ENCODE measurements at places on chromosomes 6 and 20.

DNA sequence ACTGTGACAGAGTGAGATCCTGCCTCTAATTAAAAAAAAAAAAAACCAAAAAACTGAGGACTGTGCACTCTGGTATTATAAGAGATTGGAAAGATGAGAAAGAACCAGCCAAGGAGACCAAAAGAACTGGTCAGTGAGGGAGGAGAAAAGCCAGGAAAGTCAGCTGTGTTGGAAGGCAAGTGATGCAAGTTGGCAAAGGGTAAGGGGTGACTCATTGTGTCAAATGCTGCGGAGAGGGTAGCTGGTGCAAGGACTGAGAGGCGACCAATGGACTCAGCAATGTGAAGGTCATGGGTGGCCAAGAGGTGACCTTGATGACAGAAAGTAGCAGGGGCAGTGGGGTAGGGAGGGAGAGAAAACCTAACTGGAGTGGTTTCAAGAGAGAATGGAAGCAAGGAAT lies 27.4 kb upstream of the LRRN4 start:
- DNase-seq = no peak

DNA sequence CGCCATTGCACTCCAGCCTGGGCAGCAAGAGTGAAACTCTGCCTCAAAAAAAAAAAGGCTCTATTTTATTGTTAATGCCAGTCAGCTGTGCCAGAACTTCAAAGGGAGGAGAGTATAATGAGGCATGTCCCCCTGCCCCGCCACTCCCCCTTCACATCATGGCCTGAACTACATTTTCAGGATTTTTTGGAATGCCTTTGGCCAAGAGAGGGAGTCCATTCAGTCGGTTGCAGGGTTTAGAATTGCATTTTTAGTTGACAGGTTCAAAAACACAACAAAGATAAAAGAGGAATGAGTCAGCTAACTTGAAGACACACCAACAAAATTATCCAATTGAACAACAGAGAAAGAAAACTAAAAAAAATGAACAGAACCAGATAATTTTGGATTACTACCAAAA lies 59.1 kb downstream of the CEP43 start:
- no peak for DNase-seq

DNA sequence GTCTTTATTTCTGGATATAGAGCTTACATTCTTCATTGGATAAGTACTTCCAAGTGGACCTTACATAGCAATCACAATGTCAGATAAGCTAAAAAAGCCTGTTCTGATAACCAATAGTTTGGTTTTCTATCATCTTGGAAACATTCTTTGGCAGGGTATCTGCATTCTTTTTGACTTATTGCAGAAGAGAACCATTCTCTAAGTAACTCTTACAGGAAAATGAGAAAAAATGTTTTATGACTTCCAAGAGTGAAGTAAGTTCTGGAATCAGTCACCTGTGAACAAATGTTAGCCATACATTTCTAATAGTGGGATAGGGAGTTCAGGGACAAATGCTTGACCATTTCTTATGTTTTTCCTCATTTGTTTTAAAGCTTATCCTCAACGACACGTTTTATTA lies 564.0 kb downstream of the CD109 start:
- no peak for DNase-seq

- no peak for DNase-seq
These were observed 109.6 kb upstream of the RREB1 start for GRCh38 chr6:6998194-6998569.

DNA sequence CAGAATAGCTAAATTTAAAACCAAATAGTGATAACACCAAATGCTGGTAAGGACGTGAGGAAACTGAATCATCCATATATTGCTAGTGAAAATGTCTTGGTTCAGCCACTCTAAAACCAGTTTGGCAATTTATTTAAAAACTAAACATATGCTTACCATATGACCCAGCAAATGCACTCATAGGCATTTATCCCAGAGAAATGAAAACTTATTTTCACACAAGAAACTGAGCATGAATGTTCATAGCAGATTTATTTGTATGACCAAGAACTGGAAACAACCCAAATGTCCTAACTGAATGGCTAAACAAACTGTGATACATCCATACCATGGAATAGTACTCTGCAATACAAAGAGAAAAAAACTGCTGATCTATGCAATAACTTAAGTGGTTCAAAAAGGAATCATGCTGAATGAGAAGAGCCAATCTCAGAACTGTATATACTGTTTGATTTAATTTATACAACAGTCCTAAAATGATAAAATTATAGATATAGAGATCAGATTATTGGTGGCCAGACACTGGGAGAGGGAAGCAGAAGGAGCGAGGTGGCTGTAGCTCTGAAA lies 115.6 kb upstream of the ADGRF1 start:
- DNase-seq = no peak

DNA sequence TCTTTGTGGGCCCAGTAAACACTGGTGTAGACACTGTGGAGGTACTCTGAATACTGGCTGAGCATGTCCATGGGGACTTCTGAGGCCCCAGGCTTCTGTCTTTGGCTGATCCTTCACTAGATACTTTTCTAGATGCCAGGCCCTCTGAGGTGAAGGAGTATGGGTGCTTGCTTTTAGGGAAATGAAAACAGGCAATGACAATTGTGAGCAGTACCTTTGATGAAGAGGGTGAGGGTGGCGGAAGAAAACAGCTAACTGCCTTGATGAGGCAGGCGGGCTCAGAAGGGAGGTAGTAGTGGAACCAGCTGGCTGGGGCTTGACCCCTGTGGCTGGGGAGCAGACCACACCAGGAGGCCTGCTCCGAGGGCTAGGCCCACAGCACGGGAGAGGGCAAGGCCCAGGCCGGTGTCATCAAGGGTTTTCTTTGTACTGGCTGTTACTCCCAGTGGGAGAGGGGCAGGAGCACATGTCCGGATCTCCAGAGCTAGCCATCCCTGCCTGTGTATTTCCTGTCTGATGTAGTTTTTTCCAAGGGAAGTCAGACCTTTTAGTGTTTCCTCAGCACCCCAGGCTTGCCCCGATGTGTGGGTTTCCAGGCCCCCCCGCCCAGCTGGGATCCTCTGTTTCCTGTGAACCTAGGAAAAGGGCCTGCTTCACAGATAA lies 3.9 kb downstream of the PLCG1 start:
- DNase-seq = no peak

DNA sequence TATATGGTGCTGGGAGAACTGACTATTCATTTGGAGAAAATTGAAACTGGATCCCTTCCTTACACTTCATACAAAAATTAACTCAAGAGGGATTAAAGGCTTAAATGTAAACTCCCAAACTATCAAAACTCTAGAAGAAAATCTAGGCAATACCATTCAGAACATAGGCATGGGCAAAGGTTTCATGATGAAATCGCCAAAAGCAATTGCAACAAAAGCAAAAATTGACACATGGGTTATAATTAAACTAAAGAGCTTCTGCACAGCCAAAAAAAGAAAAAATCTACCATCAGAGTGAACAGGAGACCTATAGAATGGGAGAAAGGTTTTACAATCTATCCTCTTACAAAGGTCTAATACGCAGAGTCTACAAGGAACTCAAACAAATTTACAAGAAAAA lies 851.3 kb upstream of the MAN1A1 start:
- no peak for DNase-seq

GRCh38 chr6:144186817-144187625 lies 36.7 kb downstream of the STX11 start:
- DNase-seq = no peak

DNA sequence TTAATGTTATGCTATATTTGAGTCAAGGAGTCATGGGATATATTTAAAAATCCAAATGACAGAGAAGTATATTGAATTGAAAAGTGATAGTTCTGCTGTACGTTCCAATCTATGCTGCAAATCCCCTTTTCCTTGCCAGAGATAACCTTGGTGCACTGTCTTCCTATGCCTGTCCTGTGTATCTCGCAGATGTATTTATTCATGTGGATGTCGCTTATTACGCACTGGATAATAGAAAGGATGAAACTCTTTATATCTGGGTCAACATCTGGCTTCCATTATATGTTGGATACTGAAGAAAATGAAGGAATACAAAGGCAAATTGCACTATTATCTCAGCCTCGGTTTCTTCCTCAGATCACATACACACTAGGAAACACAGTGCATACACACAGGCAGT lies 331.3 kb downstream of the BCKDHB start:
- no peak for DNase-seq

- no peak for DNase-seq
These were observed 19.3 kb downstream of the UQCC2 start for GRCh38 chr6:33692078-33692759.

- DNase-seq = no peak
These were observed 916 bp downstream of the PABPC1L start for GRCh38 chr20:44910690-44911262.

GRCh38 chr6:127464881-127465459 lies 5.8 kb upstream of the KIAA0408 start:
- DNase-seq = peak; percentile 47

- DNase-seq = peak; percentile 99
These were observed 14.2 kb downstream of the TRAF3IP2 start for GRCh38 chr6:111591370-111591900.

DNA sequence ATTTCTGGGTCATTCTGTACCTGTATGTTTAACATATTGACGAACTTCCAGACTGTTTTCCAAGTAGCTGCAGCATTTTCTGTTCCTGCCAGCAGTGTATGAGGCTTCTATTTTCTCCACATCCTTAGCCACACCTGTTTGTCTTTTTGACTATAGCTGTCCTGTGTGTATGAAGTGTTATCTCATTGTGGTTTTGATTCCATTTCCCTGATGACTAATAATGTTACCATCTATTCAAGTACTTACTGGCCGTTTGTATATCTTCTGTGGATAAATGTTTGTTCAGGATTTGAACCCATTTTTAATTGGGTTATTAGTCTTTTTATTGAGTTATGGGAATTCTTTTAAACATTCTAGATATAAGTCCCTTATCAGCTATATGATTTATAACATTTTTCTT lies 95.2 kb downstream of the JAG1 start:
- no peak for DNase-seq

DNA sequence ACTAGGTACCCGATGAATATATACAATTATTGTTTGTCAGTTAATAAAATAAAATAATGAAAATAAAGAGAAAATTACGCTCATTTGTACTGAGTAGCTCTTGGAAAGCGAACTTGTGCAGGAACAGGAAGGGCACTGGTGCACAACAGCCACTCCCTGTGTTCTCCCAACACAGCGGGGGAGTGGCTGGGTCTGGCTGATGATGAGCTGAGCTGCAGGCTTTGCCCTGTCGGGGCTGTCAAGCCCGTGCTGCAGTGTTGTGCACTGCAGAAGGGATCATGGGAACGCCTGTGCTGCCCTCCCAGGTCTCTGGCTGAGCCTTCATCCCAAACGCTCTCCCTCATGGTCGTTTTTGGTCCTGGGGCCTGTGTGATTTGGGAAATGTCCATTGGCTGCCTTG lies 131.7 kb upstream of the MAP3K4 start:
- no peak for DNase-seq

DNA sequence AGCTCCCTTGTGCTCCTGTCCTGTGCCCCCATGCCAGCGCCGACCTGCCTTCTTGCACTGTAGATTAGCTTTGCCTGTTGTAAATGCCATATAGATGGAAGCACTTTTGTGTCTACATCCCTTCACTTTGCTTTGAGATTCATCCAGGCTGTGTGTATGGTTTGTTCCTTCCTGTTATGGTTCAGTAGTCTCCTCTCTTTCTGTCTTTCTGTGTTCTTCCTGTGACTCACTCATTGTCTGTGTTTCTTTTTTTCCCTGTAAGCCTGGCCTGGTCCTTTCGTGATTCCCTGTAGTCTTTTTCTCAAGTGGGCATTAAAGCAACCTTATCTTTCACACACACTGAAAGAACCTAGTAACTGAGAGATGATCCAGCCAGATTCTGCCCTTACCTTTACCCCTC lies 66.6 kb downstream of the JARID2 start:
- no peak for DNase-seq

DNA sequence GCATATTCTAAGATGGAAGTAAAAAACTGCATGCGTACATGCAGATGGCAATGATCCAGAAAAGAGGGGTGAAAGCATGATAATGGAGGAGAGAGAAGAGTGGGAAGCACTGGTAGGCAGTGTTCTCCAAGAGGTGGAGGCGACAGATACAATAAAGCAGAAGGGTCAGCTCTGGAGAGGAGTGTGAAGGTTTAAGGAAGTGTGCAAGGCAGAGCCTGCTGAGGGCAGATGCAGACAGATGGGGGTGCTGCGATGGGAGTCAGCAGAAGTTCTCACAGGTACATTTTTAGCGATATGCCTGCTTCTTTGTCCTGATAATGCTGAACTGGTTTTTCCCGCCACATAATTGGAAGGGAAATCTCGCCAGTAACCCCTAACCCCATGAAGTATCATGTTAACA lies 81.1 kb upstream of the C6orf118 start:
- DNase-seq = no peak

DNA sequence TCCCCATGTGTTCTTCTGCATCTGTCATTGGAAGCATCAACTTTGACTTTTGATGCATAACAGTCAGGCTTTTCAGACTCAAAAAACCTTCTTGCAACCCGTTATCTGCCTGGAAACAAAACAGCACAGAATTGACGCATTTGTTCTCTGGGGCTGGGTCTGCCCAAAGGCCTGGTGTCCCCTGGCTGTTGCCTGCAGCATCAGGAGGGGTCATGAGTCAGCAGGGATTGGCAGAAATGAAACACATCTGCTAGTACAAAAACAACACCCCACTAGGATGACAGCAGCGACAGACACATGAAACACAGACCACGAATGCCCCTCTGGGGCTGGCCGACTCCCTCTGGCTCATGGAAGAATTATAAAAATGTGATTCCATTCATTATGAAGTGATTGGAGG lies 157.6 kb upstream of the INSM1 start:
- DNase-seq = no peak

DNA sequence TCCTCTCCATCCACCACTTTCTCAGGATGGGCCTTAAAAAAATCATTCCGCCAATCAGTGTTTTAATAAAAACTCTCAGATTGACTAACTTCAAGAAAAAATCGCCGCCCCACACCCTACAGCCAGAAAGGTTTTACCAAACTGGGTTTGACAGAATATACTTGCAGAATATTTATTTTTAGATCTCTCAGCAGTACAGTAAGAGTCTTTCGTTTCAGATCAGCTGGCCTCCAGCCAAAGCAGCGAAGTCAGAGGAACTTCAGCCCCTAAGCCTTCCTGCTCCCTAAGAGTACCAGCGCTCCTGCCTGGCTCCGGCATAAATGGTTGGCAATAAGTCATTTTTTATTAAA lies 24.7 kb downstream of the TBC1D7 start:
- DNase-seq = no peak

- DNase-seq = no peak
These were observed 73.5 kb downstream of the ADTRP start for GRCh38 chr6:11705069-11705468.
